ENCODE measurements at places on chromosomes 3 and 15.
A peak's percentile ranks its signal among the peaks of the same experiment; 100 is the strongest.

GRCh38 chr3:184977796-184978195, 165.8 kb downstream of the VPS8 start:
- H3K27ac ChIP-seq: no peak overlapping the region
- H3K4me1 ChIP-seq: no peaks in the 10 kb centered on the region
- H3K36me3 ChIP-seq: peaks cover 20% of the 10 kb centered on the region
- no peak overlapping the region for H3K4me3 ChIP-seq
- H3K27me3 ChIP-seq: no peaks in the 10 kb centered on the region

- H3K4me1 ChIP-seq: no peaks in the 10 kb centered on the region
- DNase-seq: peak; percentile 38
- H3K27ac ChIP-seq: no peak overlapping the region
- no peaks in the 10 kb centered on the region for H3K36me3 ChIP-seq
Observed at GRCh38 chr3:123357275-123357674, 91.6 kb downstream of the ADCY5 start.

- H3K36me3 ChIP-seq: peaks cover 85% of the 10 kb centered on the region
- H3K27me3 ChIP-seq: no peaks in the 10 kb centered on the region
- no peak overlapping the region for H3K27ac ChIP-seq
- DNase-seq: peak; percentile 59
- H3K4me3 ChIP-seq: no peak overlapping the region
- peaks cover 23% of the 10 kb centered on the region for H3K4me1 ChIP-seq
Observed at GRCh38 chr15:98953000-98953787, 54.4 kb downstream of the PGPEP1L start.

- DNase-seq: no peak
- no peak overlapping the region for H3K27ac ChIP-seq
- no peak overlapping the region for H3K4me3 ChIP-seq
Observed at GRCh38 chr3:69690-70089, 126.9 kb upstream of the CHL1 start.

DNA sequence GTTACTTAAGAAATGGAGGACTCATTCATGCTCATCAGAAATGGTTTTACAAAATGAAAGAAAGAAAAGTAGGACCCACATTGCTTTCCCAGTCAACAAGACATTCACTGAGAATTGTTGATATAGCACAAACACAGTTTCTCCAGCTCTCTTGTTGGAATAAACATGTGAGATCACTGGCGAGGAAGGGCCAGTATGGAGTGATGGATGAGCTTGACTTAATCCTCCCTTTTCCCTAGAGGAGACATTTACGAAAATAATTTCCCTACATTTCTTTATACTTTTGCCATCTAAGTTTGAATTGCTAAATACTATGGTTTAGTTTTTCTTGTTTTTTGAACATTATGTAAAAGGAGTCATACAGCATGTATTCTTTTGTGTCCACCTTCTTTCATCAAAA, 15.9 kb upstream of the UBE3A start:
- DNase-seq: no peak
- H3K27me3 ChIP-seq: no peaks in the 10 kb centered on the region
- no peaks in the 10 kb centered on the region for H3K4me1 ChIP-seq
- no peaks in the 10 kb centered on the region for H3K36me3 ChIP-seq

GRCh38 chr3:64150623-64151207, 74.6 kb downstream of the PRICKLE2 start:
- peaks cover 20% of the 10 kb centered on the region for H3K36me3 ChIP-seq
- no peak overlapping the region for H3K4me3 ChIP-seq
- no peaks in the 10 kb centered on the region for H3K4me1 ChIP-seq
- no peak for DNase-seq
- no peak overlapping the region for H3K27ac ChIP-seq

DNA sequence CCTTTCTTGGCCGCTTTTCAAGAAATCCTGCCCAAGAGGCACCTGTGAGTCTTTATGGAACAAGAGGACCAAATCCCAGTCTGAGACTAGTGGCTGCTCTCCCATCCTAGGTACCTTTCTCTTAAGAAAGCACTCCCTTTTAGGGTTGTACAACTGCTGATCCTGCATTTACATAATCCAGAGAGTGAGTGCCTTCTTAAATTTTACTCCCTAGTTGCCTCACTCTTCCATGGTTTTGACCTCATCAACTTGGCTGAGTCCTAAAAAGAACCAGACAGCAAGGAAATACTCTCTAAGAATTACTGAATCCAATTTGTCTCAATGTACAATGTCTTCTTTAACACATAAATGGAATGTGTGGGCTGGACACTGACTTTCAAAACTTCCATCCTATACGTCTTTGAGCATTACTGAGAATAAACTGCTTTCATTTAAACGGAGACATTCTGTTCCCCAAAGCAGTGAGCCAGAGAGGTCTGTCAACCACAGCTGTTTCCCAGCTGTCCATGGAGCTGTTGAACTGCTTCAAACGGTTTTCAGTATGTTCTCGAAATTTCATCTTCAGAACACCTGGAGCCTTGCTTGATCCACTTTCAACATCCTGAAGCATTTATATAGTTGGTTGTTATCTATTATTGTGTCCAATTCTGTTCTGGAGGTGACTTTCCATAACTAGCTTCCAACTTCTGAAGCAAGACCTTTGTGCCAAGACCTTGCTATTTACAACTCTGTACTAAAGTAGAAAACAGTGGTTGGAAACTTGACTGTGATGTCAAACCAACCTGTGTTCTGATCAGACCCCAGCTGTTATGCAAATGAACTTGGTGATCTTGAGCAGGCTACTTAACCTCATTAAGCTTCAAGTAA, 179.1 kb downstream of the SLC9A9 start:
- H3K36me3 ChIP-seq: no peaks in the 10 kb centered on the region
- no peak overlapping the region for H3K4me3 ChIP-seq
- DNase-seq: no peak
- no peaks in the 10 kb centered on the region for H3K27me3 ChIP-seq
- H3K27ac ChIP-seq: no peak overlapping the region
- H3K4me1 ChIP-seq: no peaks in the 10 kb centered on the region

DNA sequence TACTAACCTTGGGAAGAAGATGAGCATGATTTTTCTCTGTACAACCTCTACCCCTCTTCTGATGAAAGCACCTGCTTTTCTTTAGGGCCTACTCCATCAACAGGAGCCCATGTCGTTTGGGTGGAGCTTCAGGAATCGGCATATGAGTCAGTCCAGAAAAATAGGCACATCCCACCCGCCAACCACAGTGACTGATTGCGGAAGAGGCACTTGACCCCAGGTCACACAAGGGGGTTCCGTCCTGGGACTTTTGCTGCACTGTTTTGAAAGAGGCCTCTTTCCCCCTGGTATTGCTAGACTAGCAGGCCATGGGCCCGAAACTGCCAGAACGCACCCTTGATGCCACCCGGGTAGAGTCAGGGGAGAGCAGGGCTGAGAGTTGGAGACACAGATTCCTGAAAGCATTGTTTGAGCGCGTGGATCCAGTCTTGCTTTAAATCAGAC, 19.3 kb upstream of the NRROS start:
- no peaks in the 10 kb centered on the region for H3K36me3 ChIP-seq
- H3K27me3 ChIP-seq: no peaks in the 10 kb centered on the region
- H3K4me3 ChIP-seq: no peak overlapping the region
- DNase-seq: no peak

DNA sequence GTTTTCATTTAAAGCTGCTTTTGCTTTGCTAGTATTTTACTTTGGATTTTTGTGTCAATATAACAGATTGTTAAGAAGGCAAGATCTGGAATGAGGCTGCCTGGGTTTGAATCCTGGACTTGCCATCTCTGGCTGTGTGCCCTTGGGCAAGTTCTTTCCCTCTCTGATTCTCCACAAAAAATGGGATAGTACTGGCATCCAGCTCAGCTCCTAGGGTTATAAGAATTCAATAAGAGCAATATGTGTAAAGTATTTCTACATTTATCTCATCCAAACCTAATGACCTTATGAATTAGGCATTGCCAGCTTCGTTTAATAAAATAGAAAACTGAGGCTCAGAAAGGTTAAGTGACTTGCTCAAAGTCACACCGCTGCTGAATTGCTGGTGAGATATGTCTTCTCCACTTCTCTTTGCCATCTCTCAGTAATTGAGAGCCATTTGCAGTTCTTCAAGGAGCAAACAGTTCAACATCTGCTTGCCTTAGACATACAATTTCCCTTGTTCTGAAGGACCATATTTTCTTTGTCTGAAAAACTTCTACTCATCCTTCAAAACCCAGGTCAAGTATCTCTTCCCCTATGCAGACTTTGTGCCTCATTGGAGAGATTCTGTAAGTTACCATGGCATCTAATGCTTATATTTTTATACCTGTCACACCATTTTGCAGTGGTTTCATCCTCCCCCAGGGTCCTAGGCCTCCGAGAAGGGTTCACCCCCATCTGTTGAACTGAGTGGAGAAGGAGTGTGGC, 80.8 kb upstream of the TLE3 start:
- no peak overlapping the region for H3K4me3 ChIP-seq
- H3K27ac ChIP-seq: no peak overlapping the region
- H3K36me3 ChIP-seq: no peaks in the 10 kb centered on the region
- H3K27me3 ChIP-seq: peaks cover 89% of the 10 kb centered on the region
- H3K4me1 ChIP-seq: no peaks in the 10 kb centered on the region
- no peak for DNase-seq

GRCh38 chr15:100928632-100929280, 9.6 kb downstream of the LRRK1 start:
- DNase-seq: no peak
- no peaks in the 10 kb centered on the region for H3K27me3 ChIP-seq
- no peak overlapping the region for H3K27ac ChIP-seq
- no peaks in the 10 kb centered on the region for H3K36me3 ChIP-seq
- H3K4me1 ChIP-seq: peaks cover 4% of the 10 kb centered on the region

DNA sequence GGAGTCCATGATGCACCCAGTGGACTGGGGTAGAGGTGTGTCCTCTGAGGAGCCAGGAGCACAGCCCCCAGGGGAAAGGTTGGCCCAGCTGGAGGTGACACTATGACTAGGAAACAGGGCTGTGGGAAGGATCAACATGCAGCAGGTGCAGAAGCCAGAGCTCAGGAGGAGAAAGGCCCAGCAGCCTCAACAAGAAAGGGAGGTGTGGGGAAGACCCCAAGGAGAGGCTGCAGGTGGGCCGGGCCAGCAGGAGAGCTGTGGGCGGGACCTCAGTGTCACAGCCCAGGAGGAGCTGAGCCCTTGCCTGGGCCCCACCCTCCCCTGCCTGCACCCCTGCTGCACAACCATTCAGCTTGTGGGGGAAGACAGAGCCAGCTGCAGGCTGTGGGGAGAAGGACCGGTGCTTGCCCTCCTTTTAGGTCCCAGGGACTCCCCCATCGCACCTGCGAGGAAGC, 18.4 kb upstream of the KLF13 start:
- H3K4me3 ChIP-seq: no peak overlapping the region
- peak; percentile 59 for DNase-seq
- H3K4me1 ChIP-seq: peaks cover 8% of the 10 kb centered on the region
- peaks cover 48% of the 10 kb centered on the region for H3K27me3 ChIP-seq
- H3K36me3 ChIP-seq: no peaks in the 10 kb centered on the region
- no peak overlapping the region for H3K27ac ChIP-seq

DNA sequence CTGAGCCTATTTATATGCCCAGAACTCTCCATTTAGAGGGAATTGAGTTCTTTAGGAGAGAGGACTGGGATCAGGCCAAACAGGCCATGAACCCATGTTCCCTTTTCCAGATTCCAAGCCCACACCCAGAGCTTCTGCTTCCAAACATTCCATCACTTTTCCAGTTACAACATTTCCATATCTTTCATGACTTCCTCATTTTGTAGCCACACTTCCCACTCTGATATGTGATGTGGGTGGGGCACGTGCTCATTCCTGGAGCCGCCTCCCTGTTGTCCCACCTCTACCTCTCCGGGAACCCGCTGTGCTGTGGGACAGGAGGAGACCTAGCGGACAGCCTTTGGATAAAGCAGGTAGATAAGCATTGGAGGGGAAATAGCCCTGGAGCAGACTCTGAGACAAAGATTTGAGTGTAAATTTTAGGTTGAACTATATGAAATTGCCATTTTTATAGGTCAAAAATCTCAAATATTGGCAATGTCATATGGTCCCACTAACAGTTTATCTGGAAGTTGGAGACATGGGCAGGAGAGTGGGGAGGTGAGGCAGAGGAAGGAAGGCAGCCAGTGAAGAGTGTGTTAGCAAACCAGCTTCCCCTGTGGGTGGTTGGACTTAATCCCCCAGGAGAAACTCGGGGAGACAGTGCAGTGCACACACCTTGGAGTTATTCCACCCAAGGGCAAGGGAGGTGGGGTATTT, 31.8 kb downstream of the CYP8B1 start:
- H3K27me3 ChIP-seq: no peaks in the 10 kb centered on the region
- peaks cover 6% of the 10 kb centered on the region for H3K4me1 ChIP-seq
- no peak for DNase-seq
- H3K4me3 ChIP-seq: no peak overlapping the region
- H3K36me3 ChIP-seq: no peaks in the 10 kb centered on the region

DNA sequence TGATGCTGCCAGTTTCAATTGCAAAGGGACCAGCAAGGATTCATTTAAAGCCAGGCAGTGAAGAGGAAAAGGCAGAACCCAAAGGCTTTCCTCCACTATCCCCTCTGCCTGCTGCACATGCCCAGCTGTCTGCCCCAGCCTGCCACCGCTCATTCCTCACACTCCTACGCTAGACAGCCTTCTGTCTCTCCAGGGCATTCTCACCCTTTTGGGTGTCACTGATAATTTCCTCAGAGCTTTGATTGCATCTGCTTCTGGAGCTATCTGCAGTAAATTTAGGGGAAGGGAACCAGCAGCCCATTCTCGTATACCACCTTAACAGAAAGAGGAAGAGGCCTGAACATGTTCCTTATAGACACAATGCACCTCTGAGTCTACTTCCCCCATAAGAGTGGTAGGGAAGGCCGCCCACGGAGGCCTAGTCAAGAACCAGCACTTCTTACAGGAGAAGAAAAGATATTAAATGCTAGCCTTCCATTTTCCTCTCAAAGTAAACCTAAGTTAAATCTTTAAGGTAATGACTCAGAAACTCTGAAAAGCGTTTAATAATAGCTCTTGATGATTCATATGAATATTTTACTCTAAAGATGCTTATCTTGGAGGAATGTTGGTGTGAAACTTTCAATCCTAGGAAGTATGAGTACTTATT, 20.9 kb downstream of the NUDT16 start:
- H3K4me1 ChIP-seq: no peaks in the 10 kb centered on the region
- no peaks in the 10 kb centered on the region for H3K27me3 ChIP-seq
- no peak overlapping the region for H3K4me3 ChIP-seq
- no peak for DNase-seq
- no peaks in the 10 kb centered on the region for H3K36me3 ChIP-seq

Data from endodermal cell (in vitro differentiated cells).